ENCODE measurements at places on chromosomes 4 and X.
A peak's percentile ranks its signal among the peaks of the same experiment; 100 is the strongest.

DNA sequence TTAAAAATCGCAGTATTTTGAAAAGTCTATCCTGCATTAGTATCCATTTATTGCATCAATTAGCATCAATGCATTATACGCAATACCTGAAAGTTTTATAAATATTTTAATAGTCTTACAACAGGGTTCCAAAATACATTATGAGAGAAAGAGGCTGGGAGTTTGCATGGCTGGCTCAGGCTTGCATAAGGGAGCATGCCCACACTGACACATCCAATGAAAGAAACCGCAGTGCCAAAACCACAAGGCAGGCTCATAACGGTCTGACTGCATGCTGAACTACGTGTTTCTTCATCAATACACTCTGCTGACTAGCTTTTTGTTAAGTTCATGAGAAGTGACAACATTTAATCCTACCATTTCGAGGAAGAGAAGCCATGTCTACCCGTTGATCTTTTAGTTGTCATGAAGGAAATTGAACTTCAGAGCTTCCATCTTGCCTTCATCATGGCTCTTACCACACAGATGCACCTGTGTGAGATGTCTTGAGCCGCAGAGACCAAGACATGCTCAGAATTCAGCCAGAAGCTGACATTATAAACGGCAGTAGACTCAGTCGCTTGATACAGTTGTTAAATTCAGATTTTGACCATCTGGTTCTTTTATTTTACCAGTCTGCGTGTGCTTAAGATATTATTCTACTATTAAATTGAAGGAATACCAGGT is 168.8 kb upstream of the FRG1 start:
- DNase-seq: no peak

DNA sequence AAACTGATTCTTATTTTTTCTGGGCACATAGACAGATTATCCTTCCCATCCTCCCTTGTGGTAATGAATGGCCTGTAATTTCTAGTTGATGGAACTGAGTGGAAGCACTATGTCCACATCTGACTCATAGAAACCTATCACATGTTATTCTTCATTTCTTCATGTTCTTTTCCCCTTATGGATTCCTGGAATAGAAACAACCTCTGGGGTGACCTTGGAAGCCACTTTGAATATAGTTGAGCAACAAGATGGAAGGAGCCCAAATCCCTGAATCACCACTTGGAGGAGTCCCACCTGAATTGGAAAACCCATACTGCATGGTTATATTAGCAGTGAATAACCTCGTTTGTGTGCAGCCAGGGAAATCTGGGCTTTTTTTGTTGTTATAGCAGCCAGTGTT is 137.8 kb downstream of the MID1IP1 start:
- DNase-seq: no peak

GRCh38 chr4:71074452-71075299 is 81.2 kb downstream of the DCK start:
- DNase-seq: no peak

DNA sequence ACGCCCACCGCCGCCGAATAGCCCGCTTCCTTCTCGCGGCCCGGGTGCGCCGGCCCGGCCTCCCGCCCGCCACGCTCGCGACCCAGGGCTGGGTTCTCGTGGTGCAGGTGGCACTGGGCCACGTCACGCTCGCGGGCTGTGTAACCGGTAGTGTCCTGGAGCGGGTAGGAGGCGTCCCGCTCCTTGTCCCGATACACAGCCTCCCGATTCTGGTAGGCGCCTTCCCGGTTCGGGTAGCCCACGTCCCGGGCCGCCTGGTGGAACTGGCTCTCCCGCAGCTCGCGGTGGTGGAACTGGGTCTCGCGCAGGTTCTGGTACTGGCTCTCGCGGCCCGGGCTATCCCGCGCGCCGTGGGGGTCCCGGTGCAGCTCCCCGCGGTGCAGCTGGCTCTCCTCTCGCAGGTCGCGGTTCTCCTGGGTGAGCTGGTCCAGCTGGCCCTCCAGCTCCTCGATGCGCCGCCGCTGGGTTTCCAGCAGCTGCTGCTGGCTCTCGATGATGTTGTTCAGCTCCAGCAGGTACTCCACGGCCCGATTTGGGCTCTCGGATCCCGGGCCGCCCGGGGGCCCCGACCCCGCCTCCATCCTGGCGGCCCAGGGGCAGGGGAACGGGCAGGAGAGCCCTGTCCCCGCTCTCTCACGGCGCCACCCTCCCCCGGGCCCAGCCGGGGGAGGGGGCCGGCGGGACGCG is 39.3 kb upstream of the IQSEC2 start:
- peak; percentile 6 for DNase-seq

DNA sequence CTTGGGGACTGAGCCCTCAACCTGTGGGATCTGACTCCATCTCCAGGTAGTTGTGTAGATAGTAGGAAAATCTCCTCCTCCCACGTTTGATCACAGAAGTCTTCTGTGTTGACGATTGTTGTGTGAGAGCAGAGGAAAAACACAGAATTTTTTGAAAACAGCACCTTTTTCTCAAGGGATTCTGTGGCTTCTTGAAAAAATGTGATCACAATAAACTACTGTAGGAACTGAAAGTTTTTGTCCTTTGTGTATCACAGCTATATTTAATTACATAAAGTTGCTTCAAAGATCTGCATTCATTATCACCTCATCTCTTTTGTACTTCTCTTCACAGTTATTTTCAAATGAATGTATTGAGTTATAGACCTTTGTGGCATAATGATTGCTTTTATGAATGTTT is 85.1 kb downstream of the AFF1 start:
- no peak for DNase-seq

DNA sequence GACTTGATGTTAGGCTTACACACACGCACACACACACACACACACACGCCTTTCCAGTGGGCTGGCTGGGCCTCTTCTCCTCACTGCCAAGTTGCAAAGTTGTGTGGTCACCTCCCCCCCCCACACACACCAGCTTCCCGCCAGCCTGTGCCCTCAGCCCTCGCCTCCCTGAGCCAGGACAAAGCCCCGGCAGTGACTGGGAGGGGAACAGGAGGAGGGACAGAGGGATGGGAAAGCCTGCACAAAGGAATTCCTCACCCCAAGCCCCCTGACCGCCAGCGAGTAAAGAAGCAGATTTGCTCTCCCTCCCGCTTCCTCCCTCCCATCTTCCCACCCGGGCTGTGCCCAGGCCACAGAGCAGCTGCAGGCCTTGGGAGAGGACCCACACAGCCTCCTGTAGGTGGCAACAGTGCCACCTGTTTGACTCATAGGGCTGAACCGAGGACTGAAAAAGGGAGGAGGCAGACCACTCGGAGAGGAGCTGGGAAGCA is at the start of gene GDPD2:
GDPD2 (plus strand) TSS at position 464 of the 491 bp plus-strand sequence. CDS start 1,671 bp downstream, outside the sequence.
- DNase-seq: peak; percentile 44

Measured in lung (tissue), 17 donors.